SW 1271 (cell line): ENCODE measurements at places on chromosomes 2 and 18.

DNA sequence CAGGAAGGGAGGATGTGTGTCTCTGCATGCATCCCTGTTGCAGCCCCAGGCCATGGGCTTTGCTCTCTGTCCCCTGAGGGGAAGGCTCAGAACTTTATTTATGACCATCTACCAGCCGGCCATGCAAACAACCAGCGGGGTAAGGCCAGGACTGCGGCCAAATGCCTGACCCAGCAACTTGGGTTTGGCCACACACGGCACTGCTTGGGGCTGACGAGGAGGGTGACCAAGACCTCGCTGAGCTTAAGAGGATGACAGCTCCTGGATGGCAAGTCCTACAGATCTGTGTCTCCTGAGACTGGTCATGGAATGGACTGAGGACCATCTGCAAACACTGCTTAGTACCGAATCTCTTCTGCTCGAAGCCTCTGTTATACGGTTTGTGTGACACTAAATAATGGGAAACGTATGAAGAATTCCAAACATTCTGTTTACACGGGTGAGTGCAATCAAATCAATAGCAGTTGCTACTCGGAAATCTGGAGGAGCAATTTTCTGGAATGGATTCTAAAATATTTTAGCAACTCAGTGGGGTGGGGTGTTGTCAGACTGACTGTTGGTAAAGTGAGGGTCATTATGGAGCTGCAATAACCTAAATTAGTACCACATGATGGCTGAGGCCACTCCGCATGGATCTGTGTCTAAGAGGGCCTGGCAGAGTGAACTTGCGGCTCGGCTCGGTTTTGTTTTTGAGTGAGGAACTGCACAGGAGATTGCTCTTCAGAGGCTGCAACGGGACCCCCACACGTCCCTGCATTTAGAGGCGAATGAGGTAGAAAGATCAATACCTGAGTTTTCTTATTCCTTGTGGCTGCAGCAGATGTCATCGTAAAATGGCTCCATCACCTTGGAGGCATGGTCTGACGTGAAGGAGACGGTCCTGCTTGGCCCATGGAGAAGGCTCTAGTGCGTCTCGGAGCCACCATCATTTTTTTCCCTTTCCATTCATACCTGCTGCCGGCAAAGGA is 26.6 kb downstream of the TMEM18 start:
- no peak for DNase-seq

DNA sequence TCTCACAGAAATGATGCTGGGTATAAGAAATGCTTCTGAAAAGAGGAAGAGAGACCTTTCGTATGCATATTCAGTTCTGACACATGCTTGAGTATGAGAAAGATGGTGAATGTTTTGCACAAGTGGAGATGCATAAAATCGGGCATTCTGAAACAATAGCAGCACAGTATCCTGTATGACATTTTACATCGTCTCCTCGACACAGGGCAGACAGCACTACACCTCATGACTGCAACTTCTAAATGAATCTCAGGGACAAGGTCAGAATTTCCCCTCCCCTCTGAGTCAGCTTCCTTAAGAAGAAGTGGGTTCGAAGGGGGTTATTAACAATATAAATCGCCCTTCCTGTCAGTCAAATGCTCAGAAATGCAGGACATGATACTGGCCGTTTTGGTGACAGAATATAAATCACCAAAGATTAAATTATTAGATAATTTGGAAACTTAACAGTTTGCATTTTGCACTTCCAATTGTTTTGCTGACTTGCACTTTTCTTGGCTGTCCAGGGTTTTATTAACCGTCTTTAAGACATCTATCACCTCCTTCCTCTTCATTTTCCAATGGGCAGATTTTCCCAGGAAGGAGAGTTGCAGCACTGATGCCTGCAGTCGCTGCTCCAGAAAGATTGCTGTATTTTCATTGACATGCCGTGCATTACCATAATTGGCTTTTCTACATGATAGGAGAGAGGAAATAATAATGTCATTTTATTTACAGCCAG is 57.2 kb downstream of the TSHZ1 start:
- DNase-seq = no peak

- peak; percentile 60 for DNase-seq
Measured at GRCh38 chr2:105114551-105114950, 76.7 kb downstream of the MRPS9 start.

- no peak for DNase-seq
Measured at GRCh38 chr2:26059542-26059941, 25.7 kb downstream of the RAB10 start.

DNA sequence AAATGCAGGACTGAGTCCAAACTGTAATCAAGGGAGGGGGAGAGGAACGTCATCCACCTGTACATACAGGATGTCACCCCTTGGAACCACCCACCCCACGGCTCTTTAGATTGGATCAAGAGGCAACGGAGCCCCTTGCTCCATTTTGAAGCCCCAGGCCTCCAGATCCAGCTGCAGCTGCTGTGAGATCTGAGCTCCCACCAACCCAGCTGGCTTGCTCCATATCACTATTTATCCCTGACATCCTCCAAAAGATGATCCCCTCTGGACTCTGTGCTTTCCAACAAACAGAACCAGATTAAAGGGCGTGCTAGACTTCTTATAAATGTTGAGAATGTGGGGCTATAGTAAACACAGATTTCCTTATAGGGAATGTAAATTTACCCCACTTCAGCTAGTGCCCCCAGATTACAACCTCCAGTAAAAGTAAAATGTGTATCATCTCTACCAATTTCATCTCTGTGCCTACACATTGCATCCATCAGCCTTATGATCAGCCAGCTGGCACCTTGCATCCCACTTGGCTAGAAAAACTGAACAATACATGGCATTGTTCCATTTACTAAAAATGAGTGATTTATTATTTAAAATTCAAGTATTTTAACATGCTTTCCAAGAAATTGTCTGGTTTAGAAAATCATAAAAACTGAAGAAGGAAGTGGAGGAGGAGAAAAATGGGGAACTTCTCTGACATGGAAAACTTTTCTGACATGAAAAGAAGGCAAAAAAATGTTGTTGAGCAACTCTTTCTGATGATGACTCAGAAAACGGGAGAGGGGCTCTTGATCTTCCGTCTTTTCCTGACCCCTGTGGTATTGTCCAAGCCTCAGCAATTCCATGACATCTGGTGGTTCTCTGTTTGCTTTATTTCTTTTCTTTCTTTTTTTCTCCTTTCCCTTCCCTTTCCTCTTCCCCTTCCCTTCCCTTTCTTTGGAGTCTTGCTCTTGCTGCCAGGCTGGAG is 262.6 kb upstream of the THUMPD2 start:
- DNase-seq = no peak

GRCh38 chr2:233174137-233174536 is 77.3 kb upstream of the ATG16L1 start:
- DNase-seq = no peak

GRCh38 chr18:58819051-58819450 is 45.6 kb upstream of the ZNF532 start:
- no peak for DNase-seq

GRCh38 chr2:45607701-45608100 is 3.4 kb downstream of the SRBD1 start:
- DNase-seq = peak; percentile 4

DNA sequence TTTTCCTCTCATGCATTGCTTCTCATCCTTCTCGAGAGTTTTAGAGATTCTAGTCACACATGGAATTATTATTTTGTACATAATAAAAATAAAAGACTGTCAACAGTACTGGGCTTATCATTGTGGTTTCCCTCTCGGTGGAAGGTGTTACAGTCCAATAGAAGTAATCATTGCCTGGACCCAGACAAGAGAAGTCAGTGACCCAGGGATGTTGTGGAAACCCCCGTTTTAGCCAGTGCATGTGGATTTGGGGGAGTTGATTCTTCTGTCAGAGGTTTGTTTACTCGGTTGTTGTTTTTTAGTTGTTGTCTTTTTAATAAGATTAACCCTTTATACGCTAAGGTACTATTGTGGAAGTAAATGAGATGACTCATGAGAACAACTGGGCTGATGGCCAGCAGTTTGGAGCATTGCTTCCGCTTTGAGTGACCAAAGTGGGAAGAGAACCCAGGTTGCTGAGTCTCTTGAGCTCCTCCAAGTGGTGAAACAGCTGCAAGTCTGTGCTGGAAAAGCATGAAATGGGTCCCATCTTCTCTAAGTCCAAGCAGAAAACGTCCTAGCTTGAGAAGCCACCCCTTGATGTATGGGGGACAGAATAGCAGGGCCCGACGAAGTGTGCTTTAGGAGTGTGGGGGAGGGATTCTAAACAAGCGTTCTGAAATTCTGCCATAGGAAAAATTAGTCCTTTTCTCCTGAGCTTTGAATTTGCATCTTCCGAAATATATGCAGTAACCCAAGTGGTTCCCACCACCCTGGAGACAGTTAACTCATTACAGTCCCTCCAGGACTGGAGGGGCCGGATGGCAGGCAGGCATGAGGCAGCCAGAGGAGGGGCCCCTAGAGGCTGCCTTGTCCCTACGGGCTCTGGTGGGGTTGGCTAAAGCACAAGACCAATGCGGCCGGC is 61.8 kb upstream of the GPR45 start:
- DNase-seq = peak; percentile 70

- DNase-seq = no peak
Measured at GRCh38 chr2:174802459-174802858, 38.2 kb upstream of the CHRNA1 start.

GRCh38 chr2:158756331-158756730 is 38.8 kb upstream of the DAPL1 start:
- no peak for DNase-seq

DNA sequence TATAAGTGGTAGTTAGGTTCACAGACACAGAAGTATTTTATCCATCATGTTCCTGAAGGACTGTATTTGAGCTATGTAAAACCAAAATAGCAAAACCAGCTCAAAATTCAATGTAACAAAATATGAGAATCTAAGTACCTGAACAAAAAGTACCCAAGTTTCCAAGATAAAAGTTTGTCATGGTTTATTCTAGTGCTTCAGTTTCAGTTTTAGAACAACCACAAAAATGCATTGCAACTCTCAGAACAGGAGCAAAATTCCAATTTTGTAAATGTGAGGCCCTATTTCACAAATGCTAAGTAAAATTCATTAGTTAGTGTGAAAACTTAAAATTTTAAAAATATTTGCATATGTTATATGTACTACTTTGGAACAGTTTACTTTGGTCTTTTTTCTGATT is 5.0 kb upstream of the ALPK2 start:
- DNase-seq = no peak

DNA sequence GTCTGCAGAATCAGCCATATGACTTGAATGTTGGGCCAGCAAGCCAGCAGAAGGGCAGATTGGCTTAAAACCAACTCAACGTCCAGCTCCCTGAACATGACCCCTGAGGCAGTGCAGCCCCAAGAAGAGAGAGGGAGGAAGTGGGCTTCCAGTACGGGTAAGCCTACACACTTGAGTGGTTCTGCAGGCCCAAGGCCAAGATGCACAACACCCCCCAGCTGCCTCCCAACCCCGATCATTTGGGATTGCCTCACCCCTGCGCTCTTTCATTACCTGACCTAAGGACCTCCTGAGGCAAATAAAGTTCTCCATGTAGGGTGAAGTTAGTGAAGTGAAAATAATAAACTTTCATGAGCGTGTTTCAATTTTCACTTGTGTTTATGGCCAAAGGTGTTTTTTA is 536.0 kb downstream of the TNS1 start:
- DNase-seq = no peak

DNA sequence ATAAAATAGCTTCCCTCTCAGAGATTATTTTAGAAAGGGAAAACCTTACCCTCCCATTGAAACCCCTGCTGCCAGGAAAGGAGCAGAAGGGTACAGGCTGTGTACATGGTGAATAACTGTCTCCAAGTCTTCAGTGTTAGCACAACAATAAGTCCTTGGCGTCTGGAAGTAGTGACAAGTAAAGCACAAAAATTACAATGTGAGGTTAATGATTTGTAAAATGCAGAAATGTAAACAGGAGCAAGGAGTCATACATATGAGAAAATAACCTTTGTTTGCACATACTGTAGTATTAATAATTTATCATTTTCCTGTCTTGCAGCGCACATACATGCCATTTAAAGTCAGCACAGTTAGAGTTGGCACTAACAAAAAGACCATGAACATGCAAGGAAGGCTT is 40.5 kb downstream of the ABHD3 start:
- no peak for DNase-seq

GRCh38 chr2:134623796-134624195 is 95.0 kb downstream of the TMEM163 start:
- no peak for DNase-seq

- DNase-seq = no peak
Measured at GRCh38 chr2:156538083-156538504, 101.9 kb downstream of the GPD2 start.

DNA sequence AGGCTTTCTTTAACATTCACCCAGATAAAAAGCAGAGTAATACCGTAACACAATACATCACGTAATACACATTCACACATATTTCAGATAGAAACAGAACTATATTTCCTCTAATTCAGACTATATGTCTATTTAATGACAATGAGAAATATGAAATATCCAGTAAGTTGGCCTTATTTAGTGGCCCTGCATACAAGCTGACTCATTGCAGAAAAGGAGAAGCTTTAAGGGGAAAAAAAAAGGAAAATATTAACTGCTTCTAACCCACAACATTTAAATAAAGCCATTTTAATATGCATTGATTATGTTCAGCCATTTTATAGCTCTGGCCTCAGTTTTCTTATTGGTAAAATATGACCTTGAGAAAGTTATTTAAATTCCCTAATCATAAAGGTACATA is 94.8 kb downstream of the PPP1R1C start:
- DNase-seq = no peak

DNA sequence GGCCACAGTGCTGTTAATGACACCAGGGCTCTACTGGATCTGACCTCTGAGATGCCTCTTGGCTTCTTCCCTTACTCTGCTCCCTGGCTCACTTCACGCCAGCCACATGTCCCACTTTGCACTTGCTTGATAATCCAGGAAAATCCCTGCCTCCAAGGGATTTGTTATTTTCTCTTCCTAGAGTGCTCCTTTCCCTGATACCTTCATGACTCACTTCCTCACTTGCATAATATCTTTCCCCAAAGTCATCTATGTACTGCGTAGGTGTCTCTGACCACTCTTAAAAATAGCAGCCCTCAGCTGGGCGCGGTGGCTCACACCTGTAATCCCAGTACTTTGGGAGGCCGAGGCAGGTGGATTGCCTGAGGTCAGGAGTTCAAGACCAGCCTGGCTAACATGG is 572.3 kb downstream of the PLCL1 start:
- no peak for DNase-seq

DNA sequence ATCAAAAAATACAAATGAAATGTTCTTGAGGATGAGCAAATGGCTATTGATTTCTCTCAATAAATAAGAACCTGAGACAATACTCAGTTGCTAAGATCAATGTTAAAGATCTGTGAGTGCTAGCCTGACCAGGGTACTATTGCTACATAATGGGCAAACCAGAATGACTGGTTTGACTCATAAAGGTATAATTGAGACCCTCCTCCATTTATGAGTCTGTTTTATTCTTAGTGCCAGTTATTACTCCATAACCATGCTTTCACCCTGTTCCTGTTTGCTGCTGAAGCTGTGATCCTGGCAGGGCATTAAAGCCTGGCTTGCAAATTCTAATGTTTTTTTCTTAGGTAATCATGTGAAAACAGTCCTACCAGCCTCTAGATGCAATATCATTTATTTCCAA is 56.6 kb upstream of the PPM1B start:
- DNase-seq = no peak
